ENCODE measurements at places on chromosomes 7 and 10.

DNA sequence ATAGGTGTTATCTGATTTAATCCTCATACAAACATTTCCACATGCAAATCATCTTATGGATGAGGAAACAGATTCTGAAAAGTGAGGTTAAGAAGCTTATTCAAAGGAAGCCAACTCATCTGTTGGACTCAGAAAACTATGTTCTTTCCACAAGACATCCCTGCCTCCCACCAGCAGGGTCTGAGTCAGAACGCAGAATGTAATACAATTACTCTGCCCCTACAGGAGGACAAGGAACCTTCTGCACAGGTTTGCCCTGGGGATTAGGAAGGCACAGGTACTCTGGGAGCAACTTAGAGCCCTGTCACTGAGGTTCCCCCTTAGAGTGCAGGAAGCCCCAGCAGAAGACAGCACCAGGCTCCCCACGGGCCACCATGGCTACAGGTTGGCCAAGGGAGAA is 255.7 kb downstream of the TNS3 start:
- peak; percentile 53 for DNase-seq

DNA sequence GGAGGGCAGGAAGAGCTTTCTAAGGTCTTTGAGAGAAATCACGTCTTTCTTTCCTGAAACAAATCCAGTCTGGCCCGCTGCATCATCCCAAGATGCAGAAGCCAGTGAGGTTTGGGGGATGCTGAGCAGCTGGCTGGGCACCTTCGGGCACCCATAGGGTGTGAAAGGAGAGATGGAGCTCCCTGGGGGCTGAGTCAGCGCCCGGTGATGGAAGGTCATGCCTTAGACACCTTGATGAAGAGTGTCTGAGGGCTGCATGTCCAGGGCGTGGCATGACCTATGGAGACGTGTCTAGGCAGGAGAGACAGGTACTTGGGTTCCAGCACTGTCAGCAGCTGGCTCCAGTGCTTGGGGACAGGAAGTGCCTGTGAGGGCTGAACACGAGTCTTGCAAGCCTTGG is 88.3 kb downstream of the GOLGA7B start:
- no peak for DNase-seq

- DNase-seq: no peak
Measured at GRCh38 chr10:123583639-123584418, 82.3 kb upstream of the GPR26 start.

GRCh38 chr10:44955413-44956070 is 4.1 kb upstream of the RASSF4 start:
- DNase-seq: no peak

DNA sequence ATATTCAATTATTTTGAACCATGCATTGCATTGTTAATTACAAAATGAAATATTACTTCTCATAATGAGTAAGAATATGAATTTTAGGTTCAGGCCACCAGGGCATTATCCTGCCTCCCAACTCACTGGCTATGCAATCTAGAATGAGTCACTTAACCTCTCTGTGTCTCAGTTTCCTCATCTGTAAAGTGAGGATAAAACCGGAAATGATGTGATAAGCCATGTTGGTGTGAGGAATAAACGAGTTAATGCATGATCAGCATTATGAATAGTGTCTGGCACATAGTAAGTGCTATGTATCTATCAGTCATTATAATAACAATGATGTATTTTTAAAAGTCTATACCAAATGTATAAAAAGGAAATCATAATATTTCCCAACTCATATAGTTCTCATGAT is 85.5 kb downstream of the SEMA3D start:
- no peak for DNase-seq

All from AG04450 (cell line).